ENCODE measurements at places on chromosomes 5 and 9.
A peak's percentile ranks its signal among the peaks of the same experiment; 100 is the strongest.

DNA sequence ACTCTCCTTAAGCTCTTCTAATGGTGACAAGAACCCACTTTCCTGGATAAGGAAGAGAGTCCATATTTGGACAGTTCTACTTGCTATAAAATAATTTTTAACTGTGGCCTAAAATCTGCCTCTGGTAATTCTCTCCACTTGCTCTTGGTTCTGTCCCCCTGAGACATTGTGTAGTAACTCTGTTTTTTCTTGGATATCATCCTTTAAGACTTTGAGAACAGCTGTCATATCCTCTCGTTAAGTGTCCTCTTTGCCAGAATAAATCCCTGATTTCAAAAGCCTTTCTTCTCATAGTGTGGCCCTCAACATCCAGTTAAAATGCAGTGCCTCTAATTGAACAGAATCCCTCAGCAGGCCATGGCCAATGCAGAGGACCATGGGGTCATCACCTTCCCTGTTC lies 101.5 kb downstream of the ARHGEF28 start:
- DNase-seq: no peak

DNA sequence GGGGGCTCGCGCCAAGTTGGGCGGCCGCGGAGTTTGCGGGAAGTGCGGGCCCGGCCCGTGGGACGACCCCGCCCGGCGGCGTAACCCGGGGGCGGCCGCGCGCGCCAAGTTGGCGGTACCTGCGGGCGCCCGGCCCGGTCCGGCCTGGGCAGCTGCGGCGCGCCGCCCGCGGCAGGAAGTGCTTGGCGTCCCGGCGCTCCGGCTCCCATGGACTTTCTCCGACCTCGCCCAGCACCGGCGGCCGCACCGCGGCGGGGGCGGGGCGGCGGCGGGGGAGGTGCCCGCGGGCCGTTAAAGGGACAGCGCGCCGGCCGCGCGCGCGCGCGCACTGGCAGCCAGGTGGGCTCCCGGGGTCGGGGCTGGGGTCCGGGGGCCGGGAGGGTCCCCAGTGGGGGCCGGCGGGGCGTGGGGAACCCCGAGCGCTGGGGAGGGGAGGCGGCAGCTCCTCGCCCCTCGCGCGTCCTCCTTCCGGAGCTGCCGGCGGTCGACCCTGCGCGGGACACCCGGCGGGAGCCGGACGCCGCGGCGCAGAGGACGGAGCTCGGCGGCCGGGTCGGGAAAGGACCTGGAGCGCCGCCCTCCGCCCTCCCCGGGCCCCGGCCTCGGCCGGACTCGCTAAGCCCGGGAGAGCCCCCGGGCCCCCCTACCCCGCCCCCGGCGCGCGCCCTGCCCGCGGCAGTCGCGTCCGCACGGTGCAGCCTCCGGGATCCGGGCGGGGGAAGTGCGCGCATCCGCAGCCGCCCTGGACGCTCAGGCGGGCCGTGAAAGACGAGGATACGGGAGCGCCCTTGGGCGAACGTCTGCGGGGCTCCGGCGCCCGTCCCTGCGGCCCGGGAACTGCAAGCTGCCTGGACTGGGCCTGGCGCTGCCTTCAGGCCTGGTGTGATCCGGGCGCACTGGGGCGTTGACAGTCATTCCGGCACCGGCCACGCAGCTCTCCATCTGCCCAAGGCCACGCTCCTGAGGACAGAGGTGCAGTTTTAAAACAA lies at the start of gene NACC2:
NACC2 (minus strand) TSS at position 220 of the 989 bp plus-strand sequence. CDS start 44,768 bp downstream, outside the sequence.
- peak; percentile 57 for DNase-seq

DNA sequence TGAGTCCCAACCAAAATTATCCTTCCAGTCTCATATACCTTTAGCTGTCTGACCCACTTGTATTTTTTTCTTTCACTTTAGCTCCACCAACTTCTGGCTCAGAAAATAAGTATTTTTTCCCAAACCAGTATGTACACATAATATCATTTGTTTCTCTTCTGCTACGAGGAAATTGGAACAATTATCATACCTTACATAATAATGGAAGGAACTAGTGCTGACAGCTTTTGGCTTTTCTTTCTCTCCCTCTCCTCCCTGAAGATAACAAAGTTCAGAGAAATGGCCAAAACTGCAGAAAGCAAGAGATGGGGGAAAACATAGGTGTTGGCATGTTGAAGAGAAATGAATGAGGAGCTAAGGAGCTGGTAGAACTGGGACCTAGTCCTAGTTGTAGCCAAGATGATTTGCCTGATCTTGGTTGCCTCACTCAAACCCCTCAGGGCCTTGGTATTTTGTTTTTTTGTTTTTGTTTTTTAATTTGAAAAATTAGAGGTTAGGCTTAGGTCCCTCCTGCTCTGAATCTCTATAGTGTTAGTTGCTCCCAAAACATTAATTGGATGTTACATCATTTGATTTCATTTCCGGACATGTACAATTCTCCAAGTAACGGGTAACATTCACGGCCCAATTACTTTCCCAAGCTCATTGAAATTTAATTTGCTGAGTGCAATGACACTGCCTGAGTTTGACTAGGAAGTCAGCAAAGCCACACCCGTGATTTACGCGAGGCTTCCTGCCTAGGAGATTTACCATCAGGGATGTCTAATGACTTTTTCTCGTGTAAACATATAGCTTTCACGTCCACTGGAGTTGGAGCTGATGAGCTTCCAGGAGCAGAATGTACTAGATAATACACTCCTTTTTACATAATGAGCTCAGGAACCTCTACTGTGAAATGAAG lies 291.6 kb downstream of the TLE1 start:
- no peak for DNase-seq

GRCh38 chr9:137050570-137050969 lies 3.3 kb downstream of the ENTPD2 start:
- no peak for DNase-seq

- DNase-seq: no peak
These were observed 357.6 kb upstream of the RPS23 start for GRCh38 chr5:82635561-82636288.

DNA sequence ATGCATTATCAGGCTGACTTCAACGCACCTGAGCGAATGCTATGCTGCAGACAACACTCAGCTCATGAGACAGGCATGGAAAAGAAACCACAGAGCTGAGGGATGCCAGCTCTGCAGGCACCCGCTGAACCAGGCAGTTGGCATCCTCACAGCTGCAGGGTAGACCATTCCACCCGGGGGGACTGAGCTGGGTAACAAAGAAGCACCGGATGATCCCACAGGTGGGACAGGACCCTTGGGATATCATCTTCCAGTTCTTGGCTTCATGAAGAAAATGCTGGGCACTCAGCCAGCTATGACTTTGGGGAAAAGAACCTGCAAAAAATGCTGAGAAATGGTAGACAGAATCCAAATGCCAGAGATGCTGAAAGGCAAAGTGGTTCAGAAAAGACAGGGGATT lies 9.6 kb downstream of the EPB41L4B start:
- no peak for DNase-seq

DNA sequence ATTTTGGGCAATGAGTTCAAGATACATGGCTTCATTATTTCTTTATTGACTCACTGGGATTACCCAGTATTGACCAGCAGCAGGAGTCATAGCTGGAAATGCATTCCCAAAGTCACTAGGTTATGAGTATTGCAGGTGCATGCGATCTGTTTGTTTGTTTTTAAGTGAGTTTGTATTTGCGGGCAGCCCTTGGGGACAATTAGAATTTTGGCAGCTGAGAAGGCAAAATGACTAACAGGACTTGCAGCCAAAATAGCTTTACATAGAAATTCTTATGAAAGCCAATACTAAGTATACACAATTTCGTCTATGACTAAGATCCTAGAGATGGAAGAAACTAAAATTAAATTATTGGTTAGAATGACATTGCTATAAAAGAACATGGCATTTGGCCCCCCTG lies 18.1 kb upstream of the RGMB start:
- no peak for DNase-seq

DNA sequence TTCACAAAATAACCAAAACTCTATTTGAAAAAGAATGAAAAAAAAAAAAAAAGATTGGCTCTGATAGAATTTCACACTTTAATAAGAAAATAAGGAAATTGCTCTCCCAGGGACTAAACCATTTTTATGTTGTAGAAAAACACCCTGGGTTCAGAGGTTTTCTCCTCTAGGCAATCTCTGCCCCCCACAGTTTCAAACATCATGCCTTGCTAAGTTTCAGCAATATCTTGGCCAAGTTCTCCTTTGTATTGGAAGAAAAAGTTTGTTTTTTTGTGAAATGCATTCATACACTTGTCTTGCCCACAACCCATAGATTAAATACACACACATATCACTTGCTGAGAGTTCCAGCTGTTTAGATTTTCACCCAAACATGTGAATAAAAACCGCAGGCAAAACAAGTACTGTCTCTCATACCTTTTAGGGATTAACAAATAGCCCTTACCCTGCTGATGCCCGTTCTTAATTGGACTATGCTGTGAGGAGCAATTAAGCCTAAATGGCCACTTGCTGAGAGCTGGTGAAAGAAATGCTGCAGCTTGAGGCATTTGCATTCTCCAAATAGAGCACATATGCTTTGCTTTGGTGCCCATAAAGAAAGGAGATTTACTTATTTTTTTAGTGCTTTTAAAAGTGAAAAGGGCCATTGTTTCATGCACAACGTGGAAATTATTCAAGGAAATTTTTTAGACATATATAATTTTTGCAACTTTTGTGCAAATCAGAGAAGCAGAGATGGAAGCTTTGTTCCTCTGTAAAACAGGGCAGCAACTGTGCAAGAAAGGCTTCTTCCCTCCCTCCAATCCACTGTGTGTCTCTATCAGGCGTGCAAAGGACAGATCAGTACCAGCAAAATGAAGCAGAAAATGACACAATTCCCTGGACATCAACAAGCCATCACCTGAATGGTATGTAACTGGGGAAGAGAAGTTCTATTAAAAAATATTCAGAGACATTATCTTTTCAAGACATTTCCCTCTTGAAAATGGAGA lies 262.4 kb upstream of the KIF2A start:
- DNase-seq: no peak

DNA sequence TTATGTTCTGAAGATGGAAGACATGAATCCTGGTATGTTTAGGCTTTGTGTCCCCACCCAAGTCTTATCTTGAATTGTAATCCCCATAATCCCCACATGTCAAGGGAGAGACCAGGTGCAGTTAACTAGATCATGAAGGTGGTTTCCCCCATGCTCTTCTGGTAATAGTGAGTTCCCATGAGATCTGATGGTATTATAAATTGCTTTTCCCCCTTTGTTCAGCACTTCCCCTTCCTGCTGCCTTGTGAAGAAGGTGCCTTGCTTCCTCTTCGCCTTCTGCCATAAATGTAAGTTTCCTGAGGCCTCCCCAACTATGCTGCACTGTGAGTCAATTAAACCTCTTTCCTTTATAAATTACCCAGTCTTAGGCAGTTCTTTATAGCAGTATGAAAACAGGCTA lies 229.0 kb downstream of the ARL15 start:
- DNase-seq: no peak

DNA sequence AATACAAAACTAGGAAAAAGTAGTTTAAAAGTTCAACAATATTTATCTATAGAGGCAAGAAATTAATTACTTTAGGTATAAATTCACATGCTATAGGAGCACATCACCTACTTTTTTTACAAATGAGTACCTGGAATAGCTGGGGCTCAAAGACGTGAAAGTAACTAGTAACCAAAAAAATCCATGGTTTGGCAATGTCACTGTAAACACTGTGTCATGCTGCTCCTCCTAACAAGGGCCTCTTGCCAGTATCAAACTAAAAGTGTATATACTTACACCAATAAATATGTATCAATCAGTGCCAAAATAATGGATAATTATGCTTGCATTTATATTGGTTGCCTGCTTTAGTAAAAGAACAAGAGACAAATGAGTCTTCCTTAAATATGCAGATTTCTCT lies 78.9 kb downstream of the AP3B1 start:
- no peak for DNase-seq

DNA sequence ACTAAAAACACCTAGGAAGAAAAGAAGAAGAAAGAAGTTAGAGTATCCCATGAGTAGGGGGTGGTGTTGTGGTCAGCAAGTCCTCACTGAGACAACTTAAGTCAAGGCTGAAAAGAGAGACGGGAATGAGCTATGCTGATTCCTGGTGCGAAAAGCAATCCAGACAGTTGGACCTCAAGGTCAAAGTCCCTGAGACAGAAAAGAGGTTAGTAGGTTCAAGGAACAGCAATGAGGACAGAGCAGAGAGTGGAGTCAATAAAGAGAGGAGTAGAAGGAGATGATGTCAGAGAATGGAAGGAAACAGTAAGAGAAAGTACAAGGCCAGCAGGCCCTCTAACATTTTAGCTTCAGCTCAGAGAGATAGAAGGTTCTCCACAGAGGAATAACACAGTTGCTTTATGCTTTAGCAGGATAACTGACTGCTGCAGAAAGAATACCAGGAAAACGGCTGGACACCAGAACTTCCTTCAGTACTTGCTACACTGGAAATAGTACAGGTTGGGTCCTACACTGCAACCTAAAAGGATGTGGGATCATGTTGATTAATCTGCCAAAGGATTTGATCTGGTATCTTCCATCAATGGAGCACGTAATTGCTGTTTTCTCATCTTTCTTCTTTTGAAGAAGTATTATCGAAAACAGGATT lies 43.6 kb downstream of the GNAQ start:
- DNase-seq: no peak

GRCh38 chr5:173397516-173397915 lies 69.3 kb upstream of the STC2 start:
- peak; percentile 4 for DNase-seq

DNA sequence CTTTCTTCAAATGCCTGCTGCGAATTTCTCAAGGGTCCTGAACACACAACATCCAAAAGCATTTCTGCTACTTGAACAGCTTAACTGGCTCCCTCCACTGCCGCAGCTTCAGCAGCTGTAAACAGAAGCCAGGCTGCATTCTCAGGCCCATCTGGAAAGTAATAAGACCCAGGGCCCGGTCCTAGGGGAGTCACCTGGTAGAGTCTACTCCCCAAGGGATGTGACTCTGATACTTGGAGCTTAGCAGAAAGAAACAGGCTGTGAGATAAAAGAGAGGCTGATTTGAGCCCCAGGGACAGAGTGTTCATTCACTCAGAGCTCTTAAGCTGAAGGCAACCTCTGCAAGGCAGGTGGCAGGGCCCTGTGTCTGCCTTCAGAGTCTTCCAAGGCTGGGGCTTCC lies 356.8 kb downstream of the SPOCK1 start:
- no peak for DNase-seq

- no peak for DNase-seq
These were observed 22.6 kb upstream of the MAMDC2 start for GRCh38 chr9:70020991-70021571.

DNA sequence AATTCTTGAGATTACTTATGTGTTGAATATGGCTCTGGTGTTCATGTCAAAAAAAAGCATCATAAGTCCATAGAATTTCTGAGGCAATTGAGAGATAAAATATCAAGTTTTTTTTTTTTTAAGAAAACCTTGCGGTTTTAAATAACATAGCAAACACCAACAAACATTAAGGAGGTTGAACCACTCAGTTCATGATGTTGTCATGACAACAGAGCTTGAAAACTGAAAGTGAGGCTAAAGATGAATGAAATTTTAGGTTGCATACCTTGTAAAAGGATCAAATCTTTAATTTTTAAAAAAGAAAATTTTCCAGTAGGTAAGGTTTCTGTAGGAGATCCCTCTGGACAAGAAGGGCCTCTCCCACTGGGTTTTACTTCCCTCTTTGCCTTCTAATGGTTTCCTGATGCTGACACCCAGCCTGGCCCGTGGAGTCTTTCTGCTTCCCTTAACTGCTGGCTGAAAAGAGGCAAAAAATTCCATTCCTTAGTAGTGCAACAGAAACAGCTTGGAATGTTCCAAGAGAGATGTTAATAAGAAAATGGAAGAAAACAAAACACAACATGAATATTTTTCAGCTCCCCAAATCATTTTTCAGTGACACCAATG lies 60.0 kb upstream of the FER start:
- DNase-seq: peak; percentile 38

GRCh38 chr5:72234265-72234700 lies 85.8 kb downstream of the MRPS27 start:
- DNase-seq: peak; percentile 40

All from inflammatory macrophage treated with lipopolysaccharide for 1 hour (primary cell).